H4 (cell line): ENCODE measurements at places on chromosomes 3 and 15. TPM values are rescaled to one million over a fixed set of nuclear protein-coding genes. Genes with fewer than 3 reads are reported as not detected.

DNA sequence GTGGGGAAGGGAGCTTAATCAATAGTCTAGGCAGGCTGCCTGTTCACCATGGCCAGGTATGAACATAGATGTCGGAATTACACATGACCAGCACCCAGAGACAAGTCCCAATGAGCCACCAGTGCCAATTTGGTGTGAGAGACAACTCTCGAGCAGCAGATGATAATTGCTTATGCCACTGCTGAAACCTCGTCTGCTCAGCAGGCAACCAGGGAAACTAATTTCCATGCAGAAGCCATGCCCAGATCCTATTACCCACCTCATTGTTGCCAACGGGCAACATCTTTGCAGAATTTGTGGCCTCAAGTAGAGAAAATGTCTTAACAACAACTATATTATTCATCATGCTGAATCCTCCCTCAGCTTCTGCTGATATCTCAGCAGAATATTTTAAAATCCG, 84.9 kb downstream of the CGGBP1 start:
- DNase-seq: no peak

The SUSD5 gene
- total RNA-seq: not detected in 2 replicates

GRCh38 chr3:104977719-104978118, 389.0 kb upstream of the ALCAM start:
- no peak for DNase-seq

- DNase-seq: no peak
These were observed 42.8 kb downstream of the C2CD4B start for GRCh38 chr15:62122249-62122648.

DNA sequence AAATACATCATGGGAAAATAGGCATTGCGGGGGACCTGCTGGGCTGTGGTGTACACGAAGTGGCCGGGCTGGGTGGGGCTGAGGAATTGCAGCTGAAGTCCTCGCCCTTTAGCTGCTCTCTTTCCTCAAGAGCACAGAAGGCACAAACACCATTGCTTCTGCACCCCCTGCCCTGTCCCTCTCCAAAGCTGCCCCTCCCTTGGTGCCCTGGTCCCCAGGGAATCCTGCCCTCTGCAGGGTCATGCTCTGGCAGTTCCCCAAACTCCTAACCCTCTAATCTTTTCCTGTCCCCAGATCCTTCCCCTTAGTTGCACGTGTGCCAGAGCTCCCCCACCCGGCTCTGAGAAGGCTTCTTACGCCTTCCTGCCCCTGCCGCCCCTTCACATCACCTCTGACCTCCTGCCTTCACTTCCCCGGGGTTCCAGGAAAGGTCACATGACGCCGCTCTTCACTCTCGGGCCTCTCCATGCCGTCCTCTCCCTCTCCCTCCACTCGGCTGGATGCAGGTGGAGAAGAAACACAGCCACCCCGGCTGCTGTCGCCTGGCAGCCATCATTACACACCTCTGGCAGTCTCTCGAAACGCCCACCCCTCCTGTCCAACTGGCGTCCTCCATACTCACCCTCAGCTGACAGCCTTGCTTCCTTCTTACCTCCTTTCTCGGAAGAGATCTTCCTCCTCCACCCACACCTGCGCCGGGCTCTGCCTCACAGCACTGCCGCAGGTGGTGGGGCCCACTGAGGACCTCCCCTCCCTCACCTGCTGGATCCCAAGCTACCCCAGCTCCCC, 6.9 kb upstream of the PCSK6 start:
- DNase-seq: no peak

- DNase-seq: no peak
These were observed 755 bp downstream of the PTPN9 start for GRCh38 chr15:75578173-75578947.

DNA sequence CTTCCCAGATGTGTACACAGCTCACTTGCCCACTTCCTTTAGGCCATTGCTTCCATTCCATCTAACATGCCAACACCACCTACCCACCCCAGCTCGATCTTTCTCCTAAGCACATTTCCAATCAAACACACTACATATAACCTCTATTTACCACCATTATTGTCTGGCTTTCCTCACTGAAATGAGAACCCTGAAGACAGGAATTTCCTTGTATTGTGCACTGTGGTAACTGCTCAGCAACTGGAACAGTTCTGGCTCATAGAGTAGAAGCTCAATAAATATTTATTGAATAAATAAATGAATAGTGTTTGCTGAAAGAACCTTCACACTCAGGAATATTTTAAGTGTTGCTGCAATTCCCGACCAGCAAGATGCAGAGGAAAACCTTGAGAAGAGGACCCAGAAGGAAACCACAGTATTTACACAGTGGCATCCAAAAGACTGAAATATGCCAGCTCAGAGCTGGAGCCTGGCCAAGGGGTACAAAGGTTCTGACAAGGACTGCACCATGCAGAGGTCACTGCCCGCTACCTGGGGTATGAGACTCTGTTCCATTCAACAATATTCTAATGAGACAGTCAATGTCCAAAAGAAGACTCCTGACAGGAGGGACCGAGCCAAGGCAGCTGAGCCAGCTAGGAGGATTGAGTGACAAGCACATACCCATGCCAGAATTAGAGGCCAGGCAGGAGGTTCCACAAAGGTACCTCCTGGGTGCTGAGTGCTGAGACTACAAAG, 168.8 kb downstream of the NUP210 start:
- DNase-seq: no peak

GRCh38 chr3:129892857-129893580, 492 bp downstream of the TMCC1 start:
- peak; percentile 19 for DNase-seq

The MESP1 gene
- total RNA-seq: 0.47 TPM in 1 of 2 replicates, not detected in the other

- DNase-seq: no peak
These were observed 60.1 kb upstream of the ICE2 start for GRCh38 chr15:60539016-60539415.

DNA sequence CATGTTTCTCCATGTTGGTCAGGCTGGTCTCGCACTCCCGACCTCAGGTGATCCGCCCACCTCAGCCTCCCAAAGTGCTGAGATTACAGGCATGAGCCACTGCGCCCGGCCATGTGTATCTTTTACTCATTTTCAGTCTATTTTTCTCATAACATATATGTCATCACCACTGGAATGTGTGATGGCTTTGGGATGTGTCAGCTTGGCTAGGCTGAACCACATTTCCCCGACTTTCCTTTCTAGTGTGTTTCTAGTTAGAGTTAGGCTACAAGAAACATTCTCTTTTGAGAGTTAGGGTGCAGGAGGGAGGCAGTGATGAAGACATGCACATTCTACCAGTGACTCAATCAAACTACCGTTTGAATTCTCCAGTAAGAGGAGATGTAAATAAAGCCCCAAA, 444.9 kb upstream of the THBS1 start:
- peak; percentile 27 for DNase-seq

DNA sequence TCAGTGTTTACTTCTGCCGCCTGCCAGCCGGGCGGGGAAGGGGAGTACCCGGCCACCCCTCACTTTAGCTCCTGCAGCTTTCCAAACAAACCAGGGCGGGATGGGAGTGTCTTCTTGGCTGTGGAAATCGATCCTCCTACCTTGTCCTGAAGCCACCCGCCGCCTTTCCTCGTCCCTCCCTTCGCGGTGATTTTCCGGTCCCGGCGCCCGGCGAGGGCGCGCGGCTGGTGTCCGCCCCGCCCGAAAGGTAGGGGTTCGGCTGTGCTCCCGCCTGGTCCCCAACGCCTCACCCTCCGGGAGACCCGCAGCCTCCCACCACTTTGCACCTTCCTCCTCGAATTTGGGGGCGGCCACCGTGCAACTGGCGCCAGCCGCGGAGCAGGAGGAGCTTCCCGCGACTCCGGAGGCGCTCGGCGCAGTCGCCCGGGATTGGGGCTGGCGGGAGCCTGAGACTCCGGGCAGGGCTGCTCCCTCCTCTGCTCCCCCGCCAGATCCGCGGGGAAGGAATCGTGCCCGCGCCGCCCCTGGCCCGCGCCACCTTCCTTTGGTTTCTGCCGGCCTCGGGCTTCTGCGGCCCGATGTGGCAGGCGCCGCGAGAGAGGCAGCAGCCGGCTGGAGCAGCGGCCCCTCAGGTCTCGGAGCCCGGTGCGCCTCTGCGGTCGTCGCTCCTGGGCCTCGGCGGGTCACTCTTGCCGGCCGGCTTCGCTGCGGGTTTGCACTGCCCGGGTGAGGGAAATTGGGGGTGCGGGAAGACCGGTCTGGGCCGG, 30.7 kb upstream of the ST3GAL6 start:
- peak; percentile 23 for DNase-seq

DNA sequence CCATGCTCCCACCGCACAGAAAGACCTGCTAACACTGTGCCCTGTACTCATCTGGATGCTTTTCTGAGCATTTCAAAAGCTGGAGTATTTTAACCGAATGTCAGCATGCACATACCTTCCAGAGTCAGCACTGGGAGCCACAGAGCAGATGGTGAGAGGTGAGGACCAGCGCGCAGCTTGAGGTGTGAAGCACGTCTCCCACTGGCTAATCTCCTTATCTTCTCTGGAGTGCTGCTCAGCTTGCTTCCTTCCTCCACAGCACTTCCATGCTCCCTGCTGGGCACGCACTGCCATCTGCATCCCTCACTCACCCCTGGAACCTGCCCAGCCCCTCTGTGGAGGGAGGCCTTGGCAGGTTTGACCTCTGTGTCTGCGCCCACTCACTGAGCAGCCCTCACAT, at the start of gene GNB5:
Gene GNB5 (minus strand): TSS at position 186 of the 400 bp plus-strand sequence. CDS start 6,716 bp downstream, outside the sequence.
- no peak for DNase-seq

The ZNF619 gene
- total RNA-seq: 3.1 and 3.9 TPM in 2 replicates

- no peak for DNase-seq
These were observed 5.0 kb downstream of the GPR156 start for GRCh38 chr3:120280026-120280425.

DNA sequence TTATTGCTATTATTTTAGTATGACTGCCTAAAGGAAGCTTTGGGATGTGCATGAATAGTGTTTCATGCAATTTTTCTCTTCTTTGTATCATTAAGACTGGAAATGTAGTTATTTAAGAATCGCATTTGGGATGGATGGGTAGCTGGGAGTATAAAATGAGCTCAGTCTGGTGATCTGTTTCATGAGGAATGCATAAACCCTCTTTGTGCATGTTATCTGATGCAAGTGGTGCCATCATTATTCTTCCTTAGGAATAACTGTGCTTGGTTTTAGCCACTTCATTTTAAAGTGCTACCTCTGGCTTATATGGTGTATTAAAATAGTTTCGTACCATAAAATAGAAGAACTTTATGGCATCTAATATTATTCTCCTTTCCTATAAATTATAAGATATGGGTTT, 535.6 kb downstream of the GRM7 start:
- DNase-seq: no peak

The FBXW12 gene
- 0.08 TPM in 1 of 2 replicates, not detected in the other for total RNA-seq

DNA sequence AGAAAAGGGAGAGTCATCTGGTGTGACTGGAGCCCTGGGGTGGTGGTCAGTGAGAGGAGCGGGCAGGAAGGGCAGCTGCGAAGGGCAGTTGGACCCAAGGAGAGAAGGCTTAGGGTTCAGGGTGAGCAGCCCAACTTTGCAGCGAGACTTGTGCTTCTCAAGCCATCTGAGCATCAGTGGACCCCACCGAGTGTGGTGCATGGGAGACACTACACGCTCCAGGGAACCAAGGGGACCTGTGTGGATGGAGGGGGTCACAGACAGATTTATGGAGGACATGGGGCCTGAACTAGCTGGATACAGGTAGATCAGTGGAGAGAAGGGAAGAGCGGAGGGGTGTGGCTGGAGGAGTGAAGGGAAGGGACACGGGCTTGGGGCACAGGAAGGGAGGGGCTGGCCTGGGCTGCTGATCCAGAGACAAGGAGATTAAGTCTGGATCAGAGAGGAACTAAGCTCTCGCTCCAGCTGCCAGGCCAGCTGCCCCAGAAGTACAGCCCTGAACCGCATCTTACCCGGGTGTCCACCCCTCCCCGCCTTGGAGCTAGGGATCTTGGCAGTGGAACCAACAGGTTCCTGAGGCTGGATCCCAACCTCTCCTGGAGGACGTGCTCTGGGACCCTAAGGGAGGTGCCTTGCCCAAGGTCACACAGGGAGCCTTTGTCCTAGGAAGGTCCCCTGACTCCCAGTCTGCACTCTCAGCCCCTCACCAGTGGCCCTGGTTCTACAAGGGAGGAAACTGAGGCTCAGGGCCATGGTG, 120.5 kb downstream of the CORO2B start:
- DNase-seq: no peak

The CRYGS gene
- total RNA-seq: 0.10 TPM in 1 of 2 replicates, not detected in the other

GRCh38 chr3:139560411-139560810, 20.9 kb upstream of the RBP1 start:
- DNase-seq: no peak

The PRICKLE2 gene
- 2.5 and 3.1 TPM in 2 replicates for total RNA-seq

GRCh38 chr3:66582721-66583423, 82.0 kb upstream of the LRIG1 start:
- peak; percentile 23 for DNase-seq

The ISLR gene
- total RNA-seq: 0.06 TPM in 1 of 2 replicates, not detected in the other

DNA sequence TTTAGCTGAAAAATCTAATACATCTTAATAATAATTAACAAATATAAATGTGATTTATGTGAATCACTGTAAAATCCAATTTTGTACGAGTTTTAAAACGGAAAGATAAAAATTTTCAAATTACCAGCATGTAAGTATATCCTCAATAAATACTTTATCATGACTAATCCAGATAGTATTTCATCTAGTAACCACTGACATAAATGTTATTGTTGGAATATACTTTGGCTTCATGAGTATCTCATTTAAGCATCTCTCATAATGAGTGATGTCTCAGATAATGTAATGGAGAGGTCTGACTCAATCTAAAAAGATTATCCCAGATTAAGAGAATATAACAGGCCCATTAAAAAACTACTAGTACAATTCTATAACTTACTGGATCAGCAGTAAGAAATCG, 216.3 kb downstream of the STAG1 start:
- no peak for DNase-seq

DNA sequence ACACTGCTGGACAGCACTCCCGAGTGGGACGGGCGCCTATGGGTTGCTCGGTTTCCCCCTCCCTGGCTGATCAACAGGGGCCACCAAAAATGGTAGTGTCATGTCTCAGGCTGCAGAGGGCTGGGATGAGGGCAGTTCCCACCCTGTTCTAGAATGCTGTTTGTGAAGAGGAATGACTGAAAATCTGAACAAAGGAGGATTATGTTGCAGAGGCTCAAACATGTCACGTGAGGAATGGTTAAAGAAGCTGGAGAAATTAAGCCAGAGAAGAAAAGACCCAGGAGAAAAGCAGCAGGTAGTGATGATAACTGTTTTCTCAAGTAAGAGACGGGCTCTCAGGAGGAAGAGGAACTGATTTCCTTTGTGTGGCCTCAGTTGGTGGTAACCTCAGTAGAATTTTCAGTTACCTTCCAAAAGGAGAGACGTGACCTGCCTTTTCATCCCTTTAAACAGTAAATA, 10.4 kb downstream of the SPG21 start:
- no peak for DNase-seq

GRCh38 chr15:73118055-73118454, 65.8 kb downstream of the NEO1 start:
- no peak for DNase-seq
